ENCODE measurements at places on chromosomes 2 and 18.

DNA sequence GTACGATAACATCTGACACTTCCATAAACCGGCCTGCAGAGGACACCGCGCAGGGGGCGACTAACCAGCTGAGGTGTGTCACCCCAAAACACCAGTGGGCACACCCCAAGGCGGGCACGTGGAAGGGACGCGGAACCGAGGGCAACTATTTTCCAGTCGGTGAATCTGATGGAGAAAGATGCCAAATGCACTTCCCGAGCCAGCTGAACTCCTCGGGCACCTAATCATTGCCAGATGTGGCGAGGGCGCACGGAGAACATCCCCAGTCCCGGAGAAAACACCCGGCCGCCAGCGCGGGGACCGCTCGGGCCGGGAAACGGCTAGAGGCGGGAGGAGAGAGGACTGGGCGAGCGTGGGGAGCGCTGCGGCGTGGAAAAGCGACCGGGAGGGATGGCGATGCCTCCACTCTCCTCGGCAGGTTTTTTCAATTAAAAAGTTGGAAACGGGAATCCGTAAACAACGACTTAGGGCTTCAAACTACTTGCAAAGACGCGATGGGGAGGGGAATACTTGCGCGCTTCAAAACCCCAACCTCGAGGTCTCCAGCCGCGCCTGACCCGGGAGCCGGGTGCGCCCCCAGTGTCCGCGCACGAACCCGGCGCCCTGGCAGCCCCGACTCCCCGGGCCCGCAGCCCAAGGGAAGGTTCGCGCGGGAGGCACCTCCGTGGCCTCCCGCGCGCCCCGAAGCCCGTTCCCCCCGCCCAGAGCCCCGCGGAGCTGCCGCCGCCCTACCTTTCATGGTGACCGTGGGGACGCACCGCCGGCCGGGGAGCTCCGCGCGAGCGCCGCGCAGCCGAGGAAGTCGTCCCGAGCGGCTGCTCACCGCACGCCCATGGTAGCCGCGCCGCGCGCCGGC is 497 bp downstream of the COLEC12 start:
- H3K4me3 ChIP-seq: no peak overlapping the region
- no peak for DNase-seq
- no peaks in the 10 kb centered on the region for H3K36me3 ChIP-seq

DNA sequence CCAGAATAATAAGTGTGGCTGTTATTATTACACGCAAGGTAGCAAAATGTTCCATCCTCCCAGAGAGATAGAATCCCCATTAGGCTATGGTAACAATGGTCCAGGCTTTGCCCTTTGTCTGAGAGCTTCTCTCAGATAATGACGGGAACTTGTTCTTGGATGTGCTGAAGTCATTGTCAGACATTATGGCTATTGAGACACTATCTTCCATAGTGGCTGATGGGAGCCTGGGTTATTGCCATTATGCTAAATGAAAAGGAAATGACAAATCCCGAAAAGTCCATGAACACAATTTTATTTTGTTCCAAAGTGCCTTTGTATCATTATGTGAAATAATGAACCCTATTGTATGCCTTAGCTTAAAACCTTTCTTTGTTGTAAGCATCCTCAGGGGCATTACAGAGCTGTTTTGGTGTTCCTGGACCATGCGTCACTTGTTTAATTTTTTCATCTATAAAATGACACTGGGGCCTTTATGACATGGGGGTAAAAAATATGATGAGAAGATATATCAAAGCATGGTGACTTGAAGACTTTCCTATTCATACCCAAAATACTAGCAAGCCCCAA is 218.5 kb downstream of the KCNS3 start:
- H3K27me3 ChIP-seq: no peaks in the 10 kb centered on the region
- H3K4me3 ChIP-seq: no peak overlapping the region
- H3K27ac ChIP-seq: no peak overlapping the region
- no peak for DNase-seq
- H3K36me3 ChIP-seq: no peaks in the 10 kb centered on the region
- no peaks in the 10 kb centered on the region for H3K4me1 ChIP-seq

DNA sequence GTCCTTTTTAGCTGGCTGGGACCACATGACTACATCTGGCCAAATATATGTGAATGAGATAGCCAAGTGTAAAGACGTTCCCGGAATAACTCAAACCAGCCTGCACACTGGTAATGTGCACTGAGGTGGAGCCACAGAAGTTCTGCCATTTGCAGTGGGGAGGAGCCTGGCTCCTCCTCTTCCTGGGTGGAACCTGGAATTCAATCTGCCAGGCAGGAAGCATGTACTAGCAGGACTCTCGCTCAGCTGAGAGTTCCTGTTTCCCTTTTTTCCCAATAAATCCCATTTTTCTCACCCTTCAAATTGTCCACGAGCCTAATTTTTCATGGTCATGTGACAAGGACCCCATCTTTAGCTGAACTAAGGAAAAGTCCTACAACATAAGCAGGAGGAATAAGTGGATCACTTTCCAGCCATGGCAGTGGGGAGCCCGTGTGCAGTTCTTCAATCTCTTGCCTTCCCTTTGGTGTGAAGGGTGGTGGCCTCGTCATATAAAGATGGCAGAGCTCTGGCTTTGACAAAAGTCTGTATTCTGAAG is 183.2 kb downstream of the UXS1 start:
- H3K4me1 ChIP-seq: no peaks in the 10 kb centered on the region
- H3K27ac ChIP-seq: no peak overlapping the region
- H3K27me3 ChIP-seq: no peaks in the 10 kb centered on the region

- DNase-seq: no peak
- no peak overlapping the region for H3K4me3 ChIP-seq
- no peaks in the 10 kb centered on the region for H3K4me1 ChIP-seq
- H3K36me3 ChIP-seq: no peaks in the 10 kb centered on the region
- peaks cover 4% of the 10 kb centered on the region for H3K27me3 ChIP-seq
These were observed 95.3 kb upstream of the CAVIN2 start for GRCh38 chr2:191942090-191942738.

- no peak overlapping the region for H3K27ac ChIP-seq
- DNase-seq: no peak
- H3K27me3 ChIP-seq: no peaks in the 10 kb centered on the region
These were observed 183.1 kb downstream of the FIGN start for GRCh38 chr2:163552758-163553157.

DNA sequence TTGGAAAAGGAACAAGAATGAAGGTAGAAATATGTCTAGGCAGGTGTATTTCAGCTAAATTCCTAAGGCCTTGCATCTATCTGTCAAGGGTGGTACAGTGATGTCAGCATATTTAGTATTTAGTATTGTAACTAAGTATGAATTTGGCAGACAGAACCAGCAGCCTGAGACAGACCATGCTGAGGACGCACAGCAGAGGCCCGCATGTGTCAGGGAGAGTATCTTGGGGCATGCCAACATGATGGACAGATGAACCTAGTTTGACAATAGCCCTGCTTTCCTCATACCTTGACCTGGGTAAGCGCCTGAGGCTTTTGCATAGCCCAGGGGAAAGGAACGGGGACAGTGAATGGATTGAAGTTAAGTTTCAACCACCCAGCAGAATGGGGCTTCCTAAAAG is 33.8 kb upstream of the OSR1 start:
- H3K36me3 ChIP-seq: no peaks in the 10 kb centered on the region
- DNase-seq: no peak
- H3K4me3 ChIP-seq: no peak overlapping the region
- H3K27ac ChIP-seq: no peak overlapping the region

DNA sequence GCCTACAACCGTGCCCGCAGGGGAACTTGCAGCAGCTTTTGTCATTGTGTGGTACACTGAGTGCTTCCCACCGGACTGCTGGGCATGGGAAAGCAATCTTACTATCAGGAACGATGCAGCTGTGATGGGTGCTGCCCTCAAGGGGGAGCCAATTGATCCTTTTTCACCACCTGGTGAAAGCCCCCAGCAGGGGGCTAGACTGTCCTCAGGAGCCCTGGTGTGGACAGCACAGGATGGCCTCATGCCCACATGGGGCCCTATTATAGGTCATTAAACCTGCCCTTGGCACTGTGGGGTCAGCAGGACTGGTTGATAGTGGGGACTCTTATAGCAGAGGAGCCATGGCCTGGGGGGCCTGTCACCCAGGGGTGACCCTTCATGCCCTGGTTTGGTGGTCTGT is 172.2 kb downstream of the GLI2 start:
- H3K36me3 ChIP-seq: no peaks in the 10 kb centered on the region
- no peak for DNase-seq
